ENCODE measurements at places on chromosomes 13 and 19.

- no peak for DNase-seq
Observed at GRCh38 chr13:48624016-48624415, 29.7 kb upstream of the CYSLTR2 start.

- DNase-seq, result peak; percentile 12
Observed at GRCh38 chr19:6088602-6089049, 21.7 kb downstream of the RFX2 start.

- peak; percentile 34 for DNase-seq
Observed at GRCh38 chr13:100040196-100040595, 48.7 kb upstream of the PCCA start.

DNA sequence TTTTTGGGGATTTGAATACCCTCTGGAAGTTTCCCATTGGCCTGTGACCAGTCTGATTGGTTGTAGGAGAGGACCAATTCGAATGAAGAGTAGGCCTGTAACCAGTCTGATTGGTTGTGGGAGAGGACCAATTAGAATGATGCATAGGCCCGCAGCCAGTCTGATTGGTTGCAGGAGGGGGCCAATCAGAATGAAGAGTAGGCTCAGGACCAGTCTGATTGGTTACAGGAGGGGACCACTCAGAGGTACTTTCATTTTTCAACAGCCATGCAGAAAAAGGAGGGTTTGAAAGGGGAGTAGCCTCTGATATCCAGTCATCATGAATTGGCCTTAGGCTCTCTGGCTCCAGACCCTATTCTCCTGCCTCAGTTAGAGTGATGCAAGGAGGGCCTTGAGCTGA, 30.4 kb upstream of the SLC1A5 start:
- no peak for DNase-seq

DNA sequence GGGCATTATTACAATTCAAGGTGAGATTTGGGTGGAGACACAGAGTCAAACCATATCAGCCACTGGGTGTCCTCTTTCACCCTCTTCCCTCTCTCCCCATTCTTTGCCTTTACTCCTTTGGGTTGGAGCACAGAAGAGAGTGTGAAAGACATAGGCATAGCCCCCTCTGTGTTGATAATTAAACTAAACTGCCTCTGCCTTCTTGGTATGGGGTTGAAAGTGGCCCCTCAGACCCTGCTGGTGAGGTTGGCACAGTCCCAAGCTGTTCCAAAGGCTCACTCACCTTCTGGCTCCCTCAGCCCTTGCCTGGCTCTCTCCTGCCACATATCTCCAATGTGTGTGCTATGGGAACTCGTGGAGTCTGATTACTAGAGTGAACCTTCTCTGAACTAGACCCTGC, 210.6 kb upstream of the RXFP2 start:
- no peak for DNase-seq

DNA sequence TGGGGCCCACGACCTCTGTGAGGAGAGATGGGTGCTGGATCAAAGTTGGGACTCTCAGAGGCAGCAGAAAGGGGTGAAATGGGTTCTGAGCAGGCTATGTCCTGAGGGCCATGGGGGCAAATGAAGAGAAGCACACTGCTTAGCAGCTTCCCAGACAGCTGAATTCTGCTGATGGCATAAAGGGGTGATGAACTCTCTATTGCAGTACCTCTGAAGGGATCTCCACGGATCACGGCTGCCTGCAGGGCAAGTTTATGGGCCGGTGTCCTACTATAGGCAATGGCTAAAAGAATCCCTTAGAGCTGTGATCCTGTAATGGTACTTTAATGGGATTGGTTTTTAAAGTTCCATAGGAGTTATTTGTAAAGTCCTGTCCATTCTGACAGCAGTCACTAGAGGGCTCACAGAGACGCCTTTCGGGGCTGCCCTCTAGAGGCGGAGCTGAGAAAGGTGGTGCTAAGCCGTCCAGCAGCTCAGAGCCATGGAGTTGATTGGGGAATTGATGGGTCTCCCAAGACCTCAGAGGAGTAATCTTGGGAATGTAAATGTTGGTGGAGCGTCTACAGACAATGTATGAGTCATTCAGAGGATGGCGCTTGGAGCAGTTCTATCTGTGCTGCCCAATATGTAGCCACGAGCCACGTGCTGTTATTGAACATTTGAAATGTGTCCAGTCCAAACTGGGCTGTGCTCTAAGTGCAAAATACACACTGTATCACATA, 287.3 kb downstream of the COG6 start:
- peak; percentile 10 for DNase-seq

DNA sequence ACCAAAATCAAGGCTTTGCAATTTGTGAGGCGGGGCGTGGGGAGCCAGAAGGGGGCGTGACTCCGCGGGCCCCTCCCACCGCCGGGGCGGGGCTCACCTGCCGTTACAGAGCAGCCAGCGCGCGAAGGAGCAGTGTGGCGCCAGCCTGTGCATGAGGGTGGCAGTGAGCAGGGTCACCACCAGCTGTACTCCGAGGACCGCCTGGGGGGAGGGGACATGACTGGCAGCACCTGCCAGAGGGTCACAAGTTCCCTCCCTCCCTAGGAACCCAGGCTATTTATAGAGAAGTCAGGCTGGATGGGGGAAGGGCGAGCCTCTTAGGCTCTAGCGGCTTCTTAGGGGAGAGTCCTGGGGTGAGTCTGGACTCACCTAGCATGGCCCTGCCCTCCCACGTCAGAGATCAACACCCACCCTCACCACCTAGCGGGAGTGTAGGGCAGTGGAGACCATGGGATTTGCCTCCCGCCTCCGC, 3.6 kb downstream of the TMEM161A start:
- no peak for DNase-seq

GRCh38 chr19:4099041-4099764, 24.7 kb downstream of the MAP2K2 start:
- no peak for DNase-seq

DNA sequence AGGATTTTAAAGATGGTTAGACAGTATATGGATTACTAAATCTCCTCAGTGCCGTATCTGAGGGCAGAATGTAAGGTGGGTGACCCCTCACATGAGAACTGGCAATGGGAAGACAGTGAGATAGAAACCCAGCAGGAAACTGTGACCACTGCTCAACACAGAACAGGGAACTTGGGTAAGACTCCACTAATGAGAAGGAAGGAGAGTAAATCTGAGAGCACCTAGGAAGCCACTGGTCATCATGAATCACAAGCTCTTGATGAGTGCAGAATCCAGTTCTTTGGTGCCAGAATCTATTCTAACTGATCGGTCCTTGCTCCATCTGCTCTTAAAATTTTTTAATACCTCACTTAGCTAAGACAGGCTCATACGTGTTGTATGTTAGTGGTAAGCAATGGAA, 261.8 kb downstream of the KLF12 start:
- DNase-seq, result no peak

- DNase-seq, result no peak
Observed at GRCh38 chr13:106852436-106852835, 284.5 kb upstream of the ARGLU1 start.

DNA sequence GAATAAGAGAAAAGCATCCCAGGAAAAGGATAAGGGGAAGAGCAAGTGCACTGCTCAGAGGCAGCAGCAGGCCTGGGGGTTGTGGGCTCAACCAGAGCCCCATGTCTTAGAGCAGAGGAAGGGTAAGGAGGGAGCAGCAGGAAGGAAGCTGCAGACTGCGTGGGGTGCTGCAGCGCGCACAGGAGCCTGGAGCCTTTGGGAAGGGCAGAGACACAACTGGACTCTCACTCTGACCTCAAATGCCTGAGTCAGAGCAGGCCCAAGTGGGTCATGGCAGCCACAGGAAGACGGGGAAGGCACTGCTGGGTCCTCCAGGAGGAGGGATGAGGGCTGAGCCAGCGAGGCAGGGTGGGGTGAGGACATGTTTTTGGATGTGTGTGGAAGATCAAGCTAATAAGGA, 31.6 kb downstream of the SIGLEC7 start:
- no peak for DNase-seq

- DNase-seq, result no peak
Observed at GRCh38 chr13:89255844-89256406, 1584.8 kb downstream of the SLITRK5 start.

- no peak for DNase-seq
Observed at GRCh38 chr19:54152267-54152666, 7.3 kb downstream of the LENG1 start.

GRCh38 chr13:65913173-65913572, 1317.0 kb downstream of the PCDH9 start:
- DNase-seq, result no peak

DNA sequence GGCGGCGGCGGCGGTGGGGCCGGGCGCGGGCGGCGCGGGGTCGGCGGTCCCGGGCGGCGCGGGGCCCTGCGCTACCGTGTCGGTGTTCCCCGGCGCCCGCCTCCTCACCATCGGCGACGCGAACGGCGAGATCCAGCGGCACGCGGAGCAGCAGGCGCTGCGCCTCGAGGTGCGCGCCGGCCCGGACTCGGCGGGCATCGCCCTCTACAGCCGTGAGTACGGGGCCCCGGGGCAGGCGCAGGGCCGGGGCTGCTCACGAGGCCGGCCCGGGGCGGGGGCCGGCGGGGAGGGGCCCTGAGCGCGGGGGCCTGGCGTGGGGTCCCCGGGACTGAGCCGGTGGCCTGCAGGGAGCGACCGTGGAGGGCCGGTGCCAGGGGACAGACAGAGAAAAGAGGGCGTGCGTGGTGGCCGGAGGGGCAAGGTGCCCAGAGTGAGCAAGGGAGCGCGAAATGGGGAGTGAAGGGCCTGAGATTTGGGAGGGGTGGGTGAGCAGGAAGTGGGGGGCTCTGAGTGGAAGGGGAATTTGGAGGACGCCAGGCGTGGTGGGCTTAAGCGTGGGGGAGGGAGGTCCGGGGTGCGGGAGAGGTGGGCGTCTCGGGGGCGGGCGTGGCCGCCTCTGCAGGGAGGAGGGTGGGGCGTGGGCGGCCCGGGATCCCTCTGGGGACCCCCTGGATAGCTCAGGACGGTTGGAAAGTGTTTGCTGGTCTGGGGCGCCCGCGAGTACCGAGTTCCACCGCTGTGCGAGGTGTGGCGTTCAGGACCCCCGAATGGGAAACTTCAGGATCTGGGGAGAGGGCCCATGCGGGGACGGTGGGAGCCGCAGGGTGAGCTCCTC, 575 bp downstream of the CARM1 start:
- peak; percentile 31 for DNase-seq

- DNase-seq, result no peak
Observed at GRCh38 chr19:3981373-3981735, 3.9 kb downstream of the EEF2 start.

DNA sequence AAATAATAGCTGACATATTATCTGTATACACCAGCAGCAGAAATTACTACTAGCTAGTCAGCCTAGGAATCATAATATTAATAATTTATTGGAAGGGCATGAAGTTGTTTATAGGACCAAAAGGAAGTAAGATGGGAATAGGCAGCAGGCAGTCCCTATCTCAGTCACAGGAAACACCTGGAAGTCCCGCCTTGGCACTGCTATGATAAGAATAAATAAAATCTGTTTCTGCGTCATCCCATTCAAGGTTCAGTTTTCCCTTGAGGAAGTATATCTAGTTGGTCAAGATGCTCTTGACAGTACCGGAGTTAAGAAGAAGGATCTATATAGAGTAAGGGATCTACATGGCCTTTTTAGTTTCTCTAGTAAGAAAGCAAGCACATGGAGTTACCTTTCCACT, 830.8 kb downstream of the DIAPH3 start:
- DNase-seq, result no peak

DNA sequence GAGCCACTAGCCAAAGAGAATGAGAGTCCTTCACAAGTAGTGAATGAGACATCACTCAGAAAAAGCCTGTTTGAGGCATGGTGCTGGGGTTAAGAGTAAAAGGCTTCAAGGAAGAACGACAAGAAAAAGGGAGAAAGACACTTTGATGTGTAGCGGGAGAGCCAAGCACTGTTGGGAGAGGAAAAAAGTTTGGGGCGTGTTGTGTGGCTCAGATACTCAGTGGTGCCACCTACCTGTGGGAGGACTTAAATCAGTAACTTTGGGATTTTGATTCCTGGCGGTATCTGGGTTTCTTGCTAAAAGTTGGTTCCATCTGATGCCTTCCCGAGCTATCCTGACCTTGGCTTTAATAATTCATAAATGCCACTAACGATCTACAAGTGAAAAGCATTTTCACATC, 12.3 kb downstream of the ELSPBP1 start:
- no peak for DNase-seq

GRCh38 chr13:105721016-105721415, 814.4 kb downstream of the EFNB2 start:
- DNase-seq, result no peak

GRCh38 chr13:20301403-20302071, 69.4 kb upstream of the GJB6 start:
- DNase-seq, result no peak

DNA sequence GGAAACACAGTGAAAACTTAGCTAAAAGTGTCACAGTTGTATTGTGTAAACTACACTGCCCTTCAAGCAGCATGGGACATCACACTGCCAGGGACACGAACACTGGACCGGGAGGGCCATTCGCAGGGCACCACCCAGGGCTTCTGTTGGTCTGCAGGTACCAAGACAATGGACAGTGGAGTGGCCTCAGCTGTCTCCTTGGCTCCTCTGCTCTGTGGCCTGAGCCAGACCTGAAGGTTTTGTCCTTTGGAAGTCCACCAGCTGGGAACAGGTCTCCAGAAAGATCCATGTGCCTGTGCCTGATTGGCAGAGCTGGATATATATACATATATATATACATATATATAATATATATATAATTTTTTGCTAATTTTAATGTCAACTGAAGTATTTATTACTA, 149.8 kb downstream of the ZNF536 start:
- DNase-seq, result no peak

DNA sequence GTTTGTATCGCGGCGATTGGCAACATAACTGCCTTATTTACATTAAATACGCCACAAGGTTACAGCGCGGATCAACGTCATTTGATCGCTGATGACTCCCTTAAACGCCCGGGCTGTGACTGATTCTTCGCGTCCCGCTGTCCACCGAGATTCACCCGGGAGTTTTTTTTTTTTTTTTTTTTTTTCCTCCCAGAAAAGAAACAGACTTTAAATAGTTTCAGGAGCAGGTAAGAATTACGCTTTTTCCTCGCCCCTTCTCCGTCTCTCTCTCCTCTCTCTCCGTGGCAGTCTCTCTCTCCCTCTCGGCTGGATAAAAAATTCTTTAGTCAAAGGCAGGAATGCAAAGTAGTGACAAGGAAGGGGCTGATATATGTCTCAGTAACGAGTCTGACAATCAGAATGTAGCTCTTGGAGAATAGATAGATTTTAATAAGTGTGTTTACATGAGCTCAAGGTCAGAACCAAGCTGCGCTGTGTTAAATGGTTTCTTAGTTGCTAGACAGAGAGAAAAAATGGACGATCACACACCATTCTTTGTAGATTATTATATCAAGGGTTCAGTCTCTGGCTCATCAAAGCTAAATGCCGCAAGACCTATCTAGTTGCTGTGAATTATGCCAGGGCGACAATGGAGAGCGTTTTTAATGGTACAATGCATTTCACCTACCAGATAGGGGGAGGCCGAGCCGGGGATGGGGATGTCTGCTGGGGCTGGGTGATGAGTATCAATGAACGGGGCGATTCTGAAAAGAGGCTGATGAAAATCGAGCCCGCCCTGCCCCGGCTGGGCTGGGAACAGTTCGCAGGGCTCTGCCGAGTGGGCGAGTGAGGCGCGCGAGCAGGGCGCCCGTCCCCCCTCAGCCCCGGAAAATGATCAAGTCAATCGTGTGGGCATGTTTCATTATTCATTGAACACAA, 147.2 kb upstream of the ZNF536 start:
- DNase-seq, result no peak

GRCh38 chr19:44857837-44858236, 11.7 kb downstream of the NECTIN2 start:
- no peak for DNase-seq

Data from NCI-H2081 (cell line).